CD4-positive, alpha-beta T cell treated with Interleukin-17A for 1 hour (primary cell): ENCODE measurements at places on chromosomes 5 and 9.

- DNase-seq, result no peak
Measured at GRCh38 chr5:170497311-170498038, 6.3 kb upstream of the KCNIP1 start.

DNA sequence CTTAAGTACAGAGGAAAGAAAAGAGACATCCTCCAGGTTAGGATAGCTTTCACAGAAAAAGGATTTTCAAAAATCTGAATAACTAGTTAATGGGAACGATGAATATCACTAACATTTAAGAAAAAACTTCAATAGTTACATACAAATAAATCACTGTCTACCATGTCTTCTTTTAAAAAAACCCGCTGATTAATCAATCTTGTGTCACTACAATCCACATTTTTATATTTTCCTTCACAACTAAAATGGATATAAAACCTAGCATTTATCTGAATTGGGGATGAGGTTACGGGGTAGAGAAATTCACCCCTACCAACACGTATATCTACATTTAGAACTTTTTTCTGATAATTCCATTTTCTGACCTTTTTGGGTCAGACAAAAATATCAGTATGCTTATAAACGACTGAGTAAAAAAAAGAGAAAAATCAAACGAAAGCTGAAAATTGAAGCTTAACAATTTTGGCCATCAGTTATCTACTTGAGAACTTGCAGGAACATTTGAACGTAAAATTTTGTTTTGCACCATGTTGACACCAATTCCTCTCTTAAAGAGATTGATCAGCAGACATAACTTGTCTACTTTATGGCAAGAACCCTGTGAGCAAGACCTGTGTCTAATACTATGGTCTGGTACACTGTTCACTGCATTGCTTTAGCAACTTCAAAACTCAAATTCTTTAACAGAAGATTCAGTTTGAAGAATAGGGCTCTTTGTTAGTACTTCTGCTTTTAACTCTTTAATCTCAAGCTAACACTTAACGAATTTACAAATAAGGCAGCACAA, 4.8 kb downstream of the NR3C1 start:
- DNase-seq, result no peak

DNA sequence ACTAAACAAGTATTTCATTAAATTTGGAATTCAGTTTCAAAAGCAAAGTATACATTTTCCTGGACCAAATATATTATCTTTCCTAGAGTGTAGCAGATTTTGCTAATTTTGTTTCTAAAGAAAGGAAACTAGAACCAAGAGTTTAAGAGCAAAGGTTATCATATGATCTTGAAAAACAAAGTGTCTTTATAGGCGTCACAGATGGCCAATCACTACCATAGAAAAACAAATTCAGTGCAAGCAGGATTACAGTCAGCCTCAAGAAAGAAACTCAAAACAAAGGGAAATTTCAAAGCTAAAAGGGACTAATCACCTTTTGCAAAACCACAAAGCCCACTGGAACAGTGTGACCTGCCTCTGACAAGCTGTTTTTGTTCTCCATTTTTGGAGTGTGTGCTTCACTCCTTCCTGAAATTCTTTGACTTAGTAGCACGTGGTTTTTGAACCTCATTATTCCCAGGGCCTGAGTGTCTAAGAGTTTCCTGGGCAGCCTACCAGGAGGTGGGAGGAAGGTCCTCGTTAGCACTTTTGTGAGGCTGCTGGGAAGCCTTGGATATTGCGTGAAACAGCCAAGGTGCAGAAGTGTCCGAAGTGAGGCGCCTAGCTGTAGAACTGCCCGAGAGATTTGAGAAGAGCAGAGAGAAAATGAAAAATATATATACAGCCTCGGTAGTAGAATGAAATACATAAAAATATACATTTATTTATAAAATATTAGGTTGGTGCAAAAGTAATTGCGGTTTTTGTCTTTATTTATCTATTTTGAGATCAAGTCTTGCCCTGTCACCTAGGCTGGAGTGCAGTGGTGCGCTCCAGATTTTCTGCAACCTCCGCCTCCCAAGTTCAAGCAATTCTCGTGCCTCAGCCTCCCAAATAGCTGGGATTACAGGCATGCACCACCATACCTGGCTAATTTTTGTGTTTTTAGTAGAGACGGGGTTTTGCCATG, 246.1 kb downstream of the MARCHF11 start:
- no peak for DNase-seq

DNA sequence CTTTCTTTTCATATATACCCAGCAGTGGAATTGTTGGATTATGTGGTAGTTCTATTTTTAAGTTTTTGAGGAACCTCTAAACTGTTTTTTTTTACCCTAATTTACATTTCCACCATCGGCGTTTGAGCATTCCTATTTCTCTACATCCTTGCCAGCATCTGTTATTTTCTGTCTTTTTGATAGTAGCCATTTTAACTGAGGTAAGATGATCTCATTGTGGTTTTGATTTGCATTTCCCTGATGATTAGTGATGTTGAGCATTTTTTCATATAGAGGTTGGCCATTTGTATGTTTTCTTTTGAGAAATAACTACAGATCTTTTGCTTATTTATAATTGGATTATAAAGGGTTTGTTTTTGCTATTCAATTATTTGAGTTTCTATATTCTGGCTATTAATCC, 71.7 kb upstream of the TNC start:
- no peak for DNase-seq

DNA sequence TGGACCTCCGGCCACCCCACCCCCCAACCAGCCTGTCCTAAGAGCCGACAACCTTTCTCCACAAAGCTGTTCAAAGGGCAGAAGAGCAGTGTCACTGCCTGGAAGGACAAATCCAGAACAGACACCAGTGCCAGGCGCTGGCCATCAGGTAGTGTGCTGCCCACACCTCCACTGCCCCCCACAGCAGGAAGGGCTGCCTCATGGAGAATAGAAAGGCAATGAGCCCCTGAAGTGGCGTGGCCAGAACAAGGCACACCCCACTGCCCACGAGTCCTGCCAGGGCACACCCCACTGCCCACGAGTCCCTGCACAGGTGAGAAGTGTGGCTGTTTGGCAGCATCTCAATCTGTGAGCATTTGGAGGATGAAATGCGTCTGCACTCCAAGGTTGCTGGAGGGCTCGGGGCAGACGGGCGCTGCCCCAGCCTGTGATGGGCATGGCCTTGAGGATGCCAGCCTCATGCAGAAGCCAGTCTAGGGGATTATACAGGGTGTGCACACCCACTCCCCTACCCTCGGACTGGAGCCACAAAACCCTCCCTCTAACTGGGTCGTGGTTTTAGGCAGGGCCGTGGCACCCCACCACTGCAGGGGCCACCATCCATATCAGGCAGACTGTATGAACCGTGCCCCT, 2.3 kb upstream of the SLC9A3 start:
- DNase-seq, result no peak

DNA sequence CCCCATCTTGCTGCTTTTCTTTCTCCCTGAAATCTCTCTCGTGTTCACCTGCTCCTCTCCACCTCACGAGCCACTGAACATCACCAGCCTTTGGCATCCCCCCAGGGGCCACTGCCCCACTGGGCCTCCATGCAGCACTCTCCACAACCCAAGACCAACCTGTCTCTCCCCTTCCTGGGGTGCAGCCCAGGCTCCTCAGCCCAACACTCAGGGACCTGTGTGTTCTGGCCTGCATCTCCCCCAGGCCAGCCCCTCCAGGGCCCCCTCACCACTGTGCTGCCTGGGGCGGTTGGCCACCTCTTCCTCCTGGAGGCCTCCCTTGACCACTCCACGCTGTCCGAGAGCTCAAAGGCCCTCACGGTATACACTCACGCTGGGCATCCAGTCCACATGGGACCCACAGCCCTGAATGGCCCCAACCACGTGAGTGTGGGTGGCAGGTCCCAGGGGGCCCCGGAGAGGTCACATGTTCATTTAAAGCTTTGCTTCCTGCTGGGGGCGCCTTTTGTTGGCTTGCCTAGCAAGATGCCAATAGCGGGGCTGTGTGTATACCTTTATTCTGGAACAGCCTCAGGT, 453 bp upstream of the DOK3 start:
- DNase-seq, result no peak

DNA sequence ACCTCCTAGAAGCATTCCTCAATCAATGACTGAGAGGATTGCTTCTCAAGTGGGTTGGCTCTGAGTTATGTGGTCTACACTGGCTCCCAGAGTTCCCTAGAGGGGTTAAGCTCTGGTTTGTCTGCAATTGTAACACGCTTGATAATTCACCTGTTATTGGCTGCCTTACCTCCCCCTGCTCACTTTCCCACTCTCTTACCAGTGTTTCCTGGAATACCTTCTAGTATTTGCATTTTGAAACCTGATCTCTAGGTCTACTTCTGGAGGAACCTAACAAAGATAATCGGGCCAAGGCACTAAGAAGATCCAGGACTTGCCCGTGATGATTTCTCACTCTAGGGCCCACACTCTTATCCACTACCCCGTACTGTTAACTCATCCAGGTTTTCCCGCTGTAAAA, 110.1 kb upstream of the MAP3K1 start:
- DNase-seq, result no peak

DNA sequence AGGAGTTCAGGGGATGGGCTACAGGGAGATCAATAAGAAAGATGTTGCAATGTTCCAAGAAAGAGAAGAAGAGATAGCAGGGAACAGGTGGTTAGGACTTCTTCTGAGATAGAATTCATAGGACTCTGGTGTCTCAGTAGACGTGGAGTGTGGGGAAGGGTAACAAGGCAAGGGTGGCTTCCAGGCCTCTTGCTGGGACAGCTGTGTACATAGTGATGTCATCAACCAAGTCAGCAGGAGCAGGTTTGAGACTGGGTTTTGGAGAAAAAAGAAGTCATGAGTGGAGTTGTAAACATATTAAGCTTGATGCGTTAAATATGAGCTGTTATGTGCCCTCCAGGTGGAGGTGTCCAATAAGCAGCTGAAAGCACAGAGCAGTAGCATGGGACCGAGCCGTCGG, 211.8 kb upstream of the RASEF start:
- DNase-seq, result no peak

DNA sequence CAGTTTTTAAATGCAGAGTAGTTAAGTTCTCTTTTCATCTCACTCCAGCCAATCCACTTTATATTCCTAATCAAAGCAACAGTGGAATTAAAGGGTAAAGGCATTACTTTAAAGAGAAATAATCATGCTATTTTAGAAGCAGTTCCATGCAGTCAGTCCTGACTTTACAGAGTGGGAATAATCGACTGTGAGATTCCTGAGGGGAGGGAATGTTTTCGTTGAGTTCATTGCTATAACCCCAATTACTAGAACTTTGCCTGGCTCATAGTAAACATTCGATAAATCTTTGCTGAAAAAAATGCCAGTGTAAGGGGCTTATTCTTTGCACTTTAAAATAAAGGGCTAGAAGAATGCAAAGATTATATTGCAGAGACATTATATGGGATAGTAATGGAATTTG, 127.2 kb upstream of the ASTN2 start:
- DNase-seq, result no peak

DNA sequence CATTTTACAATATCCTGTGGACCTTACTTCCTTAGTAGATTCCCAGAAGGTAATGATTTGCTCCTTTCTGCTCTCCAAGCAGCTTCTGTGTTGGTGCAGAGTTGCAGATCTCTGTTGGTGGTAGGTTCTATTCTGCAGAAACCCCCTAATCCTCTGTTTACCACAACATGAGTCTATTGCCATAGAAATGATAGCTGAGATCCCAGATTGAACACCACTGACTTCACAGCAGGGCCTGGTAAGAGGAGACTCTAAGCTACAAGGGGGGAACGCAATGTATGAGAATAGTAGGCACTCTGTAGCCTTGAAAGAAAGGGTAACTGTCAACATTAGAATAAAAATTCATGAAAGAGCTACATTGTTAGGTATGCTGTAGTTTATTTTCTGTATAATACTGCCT, 59.5 kb downstream of the MUSK start:
- DNase-seq, result no peak

GRCh38 chr9:11558043-11558442, 945.2 kb upstream of the PTPRD start:
- DNase-seq, result no peak

DNA sequence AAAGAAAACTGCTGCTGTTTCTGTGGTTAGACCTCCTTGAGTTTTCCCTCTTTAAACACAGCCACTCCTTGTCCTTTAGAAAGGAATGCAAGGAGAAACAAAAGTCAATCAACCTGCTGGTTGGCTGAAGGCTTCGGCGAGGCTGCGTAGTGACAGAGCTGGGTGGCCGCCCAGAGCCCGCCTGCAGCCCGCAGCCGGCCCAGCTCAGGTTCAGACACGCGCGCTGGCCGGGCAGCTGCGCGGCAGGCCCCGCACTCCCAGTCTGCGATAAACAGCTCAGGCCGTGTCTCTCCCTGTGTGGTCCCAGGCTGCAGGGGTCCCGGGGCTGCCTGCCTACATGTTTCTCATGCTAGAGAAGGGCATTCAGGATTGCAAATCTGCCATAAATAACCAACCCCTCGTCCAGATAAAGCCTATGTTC, 115.4 kb downstream of the HSD17B3 start:
- DNase-seq, result no peak

DNA sequence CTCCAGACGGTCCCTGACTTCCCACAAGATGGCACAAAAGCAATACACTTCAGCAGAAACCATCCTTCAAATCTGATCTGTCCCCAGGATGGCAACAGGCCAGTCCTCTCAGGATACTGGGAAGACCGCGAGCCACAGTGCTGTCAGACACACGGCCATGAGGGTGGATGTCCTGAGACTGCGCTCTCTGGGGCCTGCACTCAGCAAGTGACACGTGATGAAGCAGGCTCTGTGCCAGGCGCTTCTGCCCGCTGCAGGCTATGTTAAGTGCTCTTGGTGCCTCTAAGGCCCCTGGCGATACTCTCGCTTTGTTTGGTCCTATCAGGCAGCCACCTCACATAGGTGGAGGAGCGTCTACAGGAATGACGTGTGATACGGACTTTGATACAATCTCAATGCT, 7.1 kb downstream of the BRD9 start:
- DNase-seq, result no peak

GRCh38 chr5:58016358-58016757, 443.5 kb downstream of the PLK2 start:
- no peak for DNase-seq

DNA sequence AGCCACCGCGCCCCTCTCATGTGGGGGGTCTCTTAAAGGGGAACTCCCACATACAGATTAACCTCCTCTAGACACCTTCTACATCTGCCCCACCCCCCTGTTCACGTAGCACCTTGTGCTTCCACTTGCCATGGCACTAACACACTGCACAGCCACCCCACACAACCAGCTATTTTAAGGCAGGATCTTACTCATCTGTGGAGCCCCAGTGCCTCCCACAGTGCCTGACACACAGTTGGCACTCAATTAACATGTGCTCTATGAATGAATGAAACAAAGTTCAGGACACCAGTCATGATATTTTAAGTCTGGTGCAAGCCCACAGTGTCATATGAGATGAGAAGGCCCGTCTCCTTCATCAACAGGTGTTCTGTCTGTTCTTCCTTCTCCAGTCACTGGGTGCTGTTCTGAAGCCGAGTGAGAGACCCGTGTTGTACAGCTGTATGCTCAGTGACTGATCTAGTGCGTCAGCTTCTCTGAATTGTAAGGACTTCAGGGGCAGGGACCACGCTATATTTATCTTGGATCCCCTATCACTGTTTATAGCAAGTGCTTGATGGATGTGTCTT, 149.1 kb downstream of the TLE1 start:
- DNase-seq, result no peak

DNA sequence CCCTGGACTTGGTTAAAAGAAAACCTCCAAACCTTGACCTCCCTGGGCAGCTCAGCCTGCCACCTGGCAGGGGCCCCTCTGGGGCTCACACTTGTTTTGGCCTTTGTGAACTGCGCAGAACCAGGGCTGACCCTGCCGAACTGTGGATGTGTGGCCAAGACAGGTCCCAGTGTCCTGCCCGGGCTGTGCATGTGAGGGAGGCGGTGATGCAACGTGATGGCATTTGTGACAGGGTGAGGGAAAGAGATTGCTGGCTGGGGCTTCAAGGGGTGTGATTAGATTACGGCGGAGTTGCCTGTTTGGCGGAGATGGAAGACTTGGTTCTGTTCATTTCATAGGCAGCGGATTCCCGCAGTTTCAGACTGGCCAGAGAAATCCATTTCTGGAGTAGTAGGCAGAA, 30.4 kb upstream of the NKX2-5 start:
- no peak for DNase-seq
